ENCODE measurements at places on chromosomes 2 and 18. TPM values are rescaled to one million over a fixed set of nuclear protein-coding genes. Genes with fewer than 3 reads are reported as not detected.

DNA sequence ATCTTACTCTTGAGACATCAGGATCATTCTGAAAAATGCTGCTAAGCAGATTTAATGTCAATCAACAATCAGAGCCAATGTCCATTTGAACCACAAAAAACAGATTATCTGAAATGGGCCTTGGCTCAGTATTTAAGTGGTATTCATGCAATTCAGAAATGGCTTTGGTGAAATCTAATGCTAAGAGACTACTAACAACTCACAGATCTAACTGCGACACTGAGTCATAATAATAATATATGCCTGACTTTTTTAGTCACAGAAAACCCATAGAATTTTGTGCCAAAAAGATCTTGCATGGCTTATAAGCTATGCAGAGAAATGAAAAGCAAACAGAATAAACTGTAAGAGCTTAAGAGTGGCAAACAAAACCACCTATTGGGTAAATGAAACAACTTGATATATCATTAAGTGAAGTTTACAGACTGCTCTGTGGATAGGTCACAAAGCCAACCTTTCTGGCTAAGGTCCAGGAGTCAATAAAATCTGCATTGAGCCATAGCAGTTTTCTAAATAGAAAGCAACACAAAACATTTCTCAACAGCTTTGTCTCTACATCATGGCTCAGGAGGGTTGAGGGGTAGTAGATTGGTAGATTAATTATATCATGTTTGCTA, 234.3 kb downstream of the LRATD1 start:
- DNase-seq, result no peak

- no peak for DNase-seq
Measured at GRCh38 chr2:152740743-152741328, 22.4 kb downstream of the ARL6IP6 start.

DNA sequence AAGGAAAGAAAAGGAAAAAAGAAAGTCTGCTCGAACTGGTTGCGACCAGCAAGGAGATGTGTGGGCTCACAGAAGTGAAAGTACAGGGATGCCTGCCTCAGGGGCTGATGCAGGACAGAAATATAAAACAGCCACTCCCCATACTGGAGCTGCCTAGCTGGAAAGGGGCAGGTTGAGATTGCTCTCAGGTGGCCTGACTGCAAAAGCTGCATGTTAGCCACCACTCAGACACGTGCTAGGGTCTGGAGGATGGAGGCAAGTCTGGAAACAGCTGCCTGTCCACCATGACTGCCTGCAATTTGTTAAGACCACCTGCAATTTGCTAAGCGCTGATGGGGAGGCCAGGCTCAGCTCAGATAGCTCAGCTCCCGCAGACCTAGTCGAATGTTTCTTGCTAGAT, 17.9 kb downstream of the B3GNT7 start:
- no peak for DNase-seq

DNA sequence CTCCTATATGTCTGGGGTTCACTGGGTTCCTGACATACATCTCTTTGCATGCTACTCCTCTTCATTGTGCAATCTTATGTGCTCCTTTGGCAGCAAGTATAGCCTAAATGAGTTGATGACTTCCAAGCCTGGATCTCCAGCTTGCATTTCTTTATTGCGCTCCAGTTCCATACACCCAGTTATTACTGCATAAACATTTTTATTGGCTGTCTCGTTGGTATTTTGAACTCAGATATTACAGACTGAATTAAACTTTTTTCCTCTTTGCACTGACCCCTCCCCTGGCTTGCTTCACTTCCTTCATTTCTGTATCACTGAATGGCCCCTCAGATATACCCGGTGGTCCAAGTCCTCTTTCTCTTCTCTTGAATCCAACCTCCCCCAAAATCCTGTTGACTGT, 219.2 kb downstream of the MC4R start:
- no peak for DNase-seq

The CCDC68 gene
- total RNA-seq, result 1.3 TPM

DNA sequence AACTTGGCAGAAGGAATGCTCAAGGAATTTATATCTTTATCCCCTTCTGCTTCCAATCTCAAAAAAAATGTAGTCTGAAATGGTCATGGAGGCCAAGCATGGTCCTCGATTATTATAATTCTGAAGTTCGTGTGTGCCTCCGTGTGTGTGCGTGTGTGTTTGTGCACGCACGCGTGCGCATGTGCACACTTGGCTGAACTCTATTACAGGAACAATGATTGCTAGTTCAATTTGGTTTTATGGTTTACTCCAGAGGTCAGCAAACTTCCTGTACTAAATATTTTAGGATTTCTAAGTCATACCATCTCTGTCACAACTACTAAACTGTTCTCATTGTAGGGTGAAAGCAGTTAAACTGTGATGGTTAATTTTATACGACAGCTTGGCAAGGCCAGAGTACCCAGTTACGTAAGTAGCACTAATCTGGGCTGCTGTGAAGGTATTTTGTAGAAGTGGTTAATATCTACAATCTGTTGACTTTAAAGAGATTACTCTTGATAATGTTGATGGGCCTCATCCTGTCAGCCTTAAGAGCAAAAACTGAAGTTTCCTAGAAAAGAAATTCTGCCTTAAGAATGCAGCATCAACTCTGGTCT, 5.8 kb upstream of the MARCHF7 start:
- DNase-seq, result no peak

GRCh38 chr2:13091455-13091854, 374.7 kb downstream of the TRIB2 start:
- no peak for DNase-seq

The ACTG2 gene
- 75.4 TPM for total RNA-seq

GRCh38 chr2:152166633-152167032, 8.9 kb downstream of the STAM2 start:
- no peak for DNase-seq

GRCh38 chr2:8641301-8641965, 40.4 kb upstream of the ID2 start:
- no peak for DNase-seq

- DNase-seq, result no peak
Measured at GRCh38 chr2:147469471-147469870, 375.4 kb upstream of the ACVR2A start.

DNA sequence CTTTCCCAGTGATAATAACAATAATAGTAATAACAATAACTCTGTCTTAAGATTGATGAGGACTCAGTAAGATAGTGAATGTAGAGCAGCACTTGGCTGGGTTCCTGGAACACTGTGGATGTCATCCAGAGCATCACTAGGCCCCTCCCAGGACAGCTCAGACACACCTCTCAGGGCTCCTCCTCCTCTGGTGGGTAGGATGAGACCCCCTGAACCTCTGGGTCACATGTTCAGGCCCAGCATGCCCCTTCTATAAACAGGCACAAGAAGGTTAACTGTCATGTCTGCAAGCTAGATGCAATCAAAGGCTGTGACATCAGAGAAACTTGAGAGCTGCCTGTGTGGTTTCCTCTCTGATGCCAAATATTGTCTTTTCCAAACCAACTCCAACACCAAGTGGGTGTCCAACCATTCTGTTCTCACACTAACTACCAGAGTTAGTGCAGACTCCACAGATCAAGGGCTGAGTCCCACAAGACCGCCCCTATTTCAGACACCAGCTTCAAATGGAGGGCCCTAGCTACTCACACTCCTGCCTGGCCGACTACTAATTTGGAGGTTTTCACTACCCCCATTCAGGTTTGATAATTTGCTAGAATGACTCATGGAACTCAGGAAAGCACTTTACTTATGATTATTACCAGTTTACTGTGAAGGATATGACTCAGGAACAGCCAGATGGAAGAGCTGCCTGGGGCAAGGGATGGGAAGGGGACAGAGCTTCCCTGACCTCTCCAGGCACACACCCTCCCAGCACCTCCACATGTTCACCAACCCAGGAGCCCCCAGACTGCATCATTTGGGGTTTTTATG, 46.4 kb upstream of the BZW1 start:
- no peak for DNase-seq

DNA sequence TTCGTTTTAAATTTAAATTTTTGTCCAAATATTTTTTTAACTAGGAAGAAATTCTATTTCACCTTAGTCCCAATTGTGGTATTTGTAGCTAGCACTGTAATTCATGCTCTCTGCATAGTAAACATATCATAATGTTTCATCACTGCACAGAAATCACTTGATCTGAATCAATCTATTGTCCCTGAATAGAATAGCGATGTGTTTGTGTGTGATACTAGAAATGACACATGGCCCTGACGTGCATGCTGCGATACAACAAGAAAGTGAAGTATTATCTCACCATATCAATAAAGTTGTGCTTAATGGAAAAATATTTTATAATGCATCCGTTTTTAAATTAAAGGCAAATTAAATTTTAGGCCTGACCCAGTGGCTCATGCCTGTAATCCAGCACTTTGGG, 10.0 kb downstream of the TTL start:
- no peak for DNase-seq

DNA sequence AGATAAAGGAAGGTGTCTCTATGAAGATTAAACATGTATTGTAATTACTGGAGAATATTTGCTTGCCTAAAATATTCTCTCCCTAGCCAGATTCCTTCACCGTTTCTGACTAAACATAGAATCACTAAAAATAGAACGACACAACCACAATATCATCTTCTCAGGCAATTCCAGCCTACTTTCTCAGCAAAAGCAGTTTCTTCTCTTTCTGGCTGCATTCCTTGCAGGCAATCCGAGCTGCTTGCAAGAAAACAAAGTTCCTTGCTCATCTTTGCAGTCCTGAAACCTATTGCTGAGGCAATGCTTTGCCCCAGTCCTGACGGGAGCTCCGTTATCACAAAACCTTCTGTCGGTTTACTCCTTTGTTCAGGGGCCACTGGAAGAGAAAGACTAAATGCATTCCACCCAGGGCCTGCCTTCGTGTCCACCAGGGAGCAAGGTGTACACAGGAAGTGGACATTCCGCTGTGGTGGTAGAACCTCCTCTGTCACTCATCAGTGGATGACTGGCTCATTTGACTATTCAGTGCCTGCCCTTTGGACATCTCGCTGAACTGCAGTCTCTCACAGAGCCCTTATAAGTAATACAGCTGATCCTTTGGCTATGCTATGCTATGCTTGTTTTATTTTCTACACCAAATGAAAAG, 239.2 kb upstream of the DOK6 start:
- no peak for DNase-seq

- no peak for DNase-seq
Measured at GRCh38 chr18:61657066-61657732, 235.6 kb downstream of the RNF152 start.

DNA sequence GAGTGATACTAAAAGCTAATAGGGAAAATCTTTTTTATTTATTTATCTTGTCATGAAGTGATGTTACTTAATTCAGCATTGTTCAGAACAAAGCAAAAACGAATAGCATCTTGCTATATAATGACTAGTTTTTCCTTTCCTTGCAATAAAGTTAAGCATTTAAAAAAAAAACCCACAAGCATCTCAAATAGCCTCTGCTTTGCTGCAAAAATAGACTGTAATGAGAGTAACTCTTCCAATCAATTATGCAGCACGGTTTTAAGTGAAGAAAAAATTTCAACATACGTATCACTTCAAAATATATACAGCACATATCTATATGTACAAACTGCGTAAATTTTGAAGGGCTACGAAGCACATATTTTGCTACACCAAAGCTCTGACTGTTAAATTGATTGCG, 153.3 kb upstream of the VRK2 start:
- no peak for DNase-seq
